ENCODE measurements at places on chromosomes 12 and 14.

DNA sequence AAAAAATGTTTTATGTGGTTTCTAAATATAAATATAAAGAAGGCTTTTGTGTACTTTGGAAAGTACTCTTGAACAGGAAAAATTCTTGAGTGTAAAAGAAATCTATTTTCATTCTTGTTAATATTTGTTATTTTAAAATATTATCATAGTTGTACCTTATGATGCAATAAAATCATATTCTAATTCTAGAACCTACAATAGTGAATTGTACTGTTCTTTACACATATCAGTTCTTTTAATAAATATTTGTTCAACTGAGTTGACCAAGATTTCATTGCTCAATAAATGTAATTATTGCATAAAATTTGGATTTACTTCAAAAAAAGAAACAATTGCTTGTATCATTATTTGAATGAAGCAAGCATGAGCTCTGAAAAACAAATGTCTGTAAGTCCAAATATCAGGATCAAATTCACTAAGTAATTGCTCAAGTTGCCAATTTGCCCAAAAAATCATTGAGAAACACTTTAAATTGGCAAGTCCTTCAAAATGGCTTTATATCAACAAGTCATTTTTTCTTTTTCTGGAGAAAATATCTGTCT is 191.6 kb upstream of the SLC16A7 start:
- DNase-seq: no peak

GRCh38 chr12:15532364-15532977 is 210.2 kb downstream of the PTPRO start:
- DNase-seq: no peak

DNA sequence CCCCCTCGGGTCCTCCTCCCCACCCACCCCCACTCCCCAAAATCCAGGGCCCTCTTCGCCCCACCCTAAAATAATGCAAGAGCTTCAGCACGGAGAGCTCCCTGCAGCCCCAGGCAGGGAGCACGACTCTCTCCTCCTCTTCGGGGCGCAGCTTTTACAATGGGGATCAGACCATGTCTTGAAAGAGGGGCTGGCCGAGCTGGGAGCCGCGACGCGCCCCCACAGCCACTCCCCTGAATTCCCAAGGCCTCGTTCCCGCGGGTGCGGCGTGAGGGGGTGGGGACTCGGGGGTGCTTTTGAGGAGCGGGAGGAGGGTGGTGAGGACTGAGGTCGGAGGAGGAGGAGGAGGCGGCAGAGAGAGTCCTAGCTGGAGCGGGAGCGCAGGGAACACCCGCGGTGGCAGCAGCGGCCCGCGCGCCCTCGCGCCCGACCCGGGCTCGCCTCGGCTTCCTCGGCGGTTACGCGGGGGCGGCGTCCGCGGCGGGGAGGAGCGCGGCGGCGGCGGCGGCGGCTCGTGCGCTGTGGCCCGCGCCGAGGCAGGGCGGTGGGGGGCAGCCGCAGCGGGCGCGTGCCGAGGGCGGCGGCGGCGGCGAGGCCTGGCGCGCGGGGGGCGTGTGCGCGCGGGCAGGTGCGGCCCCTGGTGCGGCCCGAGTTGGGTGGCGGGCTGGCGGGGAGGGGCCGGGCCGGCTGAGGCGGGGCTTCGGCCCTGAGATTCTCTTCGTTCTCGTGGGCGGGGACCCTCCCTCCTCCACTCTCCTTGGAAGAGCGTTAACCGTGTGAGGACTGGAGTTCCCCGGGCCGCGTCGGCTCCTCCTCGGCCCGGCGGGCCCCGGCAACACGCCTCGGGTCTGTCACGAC is at the start of gene ANKS1B:
Gene ANKS1B (minus strand): TSS at position 666 of the 858 bp plus-strand sequence. CDS start 699 bp downstream, outside the sequence.
- DNase-seq: peak; percentile 88

DNA sequence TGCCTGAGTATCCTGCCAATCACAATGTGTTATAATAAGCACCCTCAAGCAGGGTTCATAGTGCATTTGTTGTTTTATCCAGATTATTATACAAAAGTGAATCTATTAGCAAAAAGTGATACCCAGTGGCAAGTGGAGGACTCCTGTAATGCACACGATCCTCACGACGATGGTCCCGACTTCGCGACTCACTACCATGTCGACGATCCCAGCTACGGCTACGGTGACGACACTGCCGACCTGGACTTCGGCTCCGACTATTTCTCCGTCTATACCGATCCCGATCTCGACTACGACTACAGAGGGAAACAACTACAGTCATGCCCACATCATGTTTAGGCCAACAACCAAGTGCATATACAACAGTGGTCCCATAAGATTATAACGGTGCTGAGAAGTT is 12.9 kb downstream of the RBM23 start:
- DNase-seq: no peak

GRCh38 chr14:90924621-90925340 is 108.6 kb upstream of the TTC7B start:
- peak; percentile 65 for DNase-seq

GRCh38 chr14:42140831-42141279 is 534.2 kb downstream of the LRFN5 start:
- no peak for DNase-seq

- no peak for DNase-seq
Measured at GRCh38 chr14:74486164-74486563, 6.9 kb downstream of the NPC2 start.
